ENCODE measurements at places on chromosomes 6 and 20. TPM values are rescaled to one million over a fixed set of nuclear protein-coding genes. Genes with fewer than 3 reads are reported as not detected.

Gene TP53TG5
- total RNA-seq: 0.32 TPM

Gene ALDH8A1
- 2.0 TPM for total RNA-seq

Gene NEURL2
- 77.8 TPM for total RNA-seq

Gene CTNNBL1
- total RNA-seq: 37.0 TPM

Gene MRAP2
- total RNA-seq: 8.7 TPM

Gene ZSCAN31
- 5.0 TPM for total RNA-seq

Gene TPX2
- 120 TPM for total RNA-seq

Gene MYB
- total RNA-seq: 0.56 TPM

Gene PABPC1L
- total RNA-seq: 15.3 TPM

Gene AKAP12
- 84.9 TPM for total RNA-seq

Gene PKIB
- 69.1 TPM for total RNA-seq

Gene FAM209B
- not detected for total RNA-seq

Gene TMEM151B
- total RNA-seq: 0.39 TPM

Gene CPXM1
- total RNA-seq: 129 TPM

- H3K27ac ChIP-seq: no peak overlapping the region
- H3K36me3 ChIP-seq: no peaks in the 10 kb centered on the region
- DNase-seq: no peak
- peaks cover 6% of the 10 kb centered on the region for H3K4me1 ChIP-seq
- H3K27me3 ChIP-seq: no peaks in the 10 kb centered on the region
Observed at GRCh38 chr6:22513667-22514066, 55.7 kb upstream of the HDGFL1 start.

GRCh38 chr6:56348578-56348977, 101.2 kb upstream of the COL21A1 start:
- no peaks in the 10 kb centered on the region for H3K36me3 ChIP-seq
- H3K27me3 ChIP-seq: no peaks in the 10 kb centered on the region
- no peaks in the 10 kb centered on the region for H3K4me1 ChIP-seq
- no peak overlapping the region for H3K4me3 ChIP-seq
- no peak overlapping the region for H3K27ac ChIP-seq

- no peak overlapping the region for H3K27ac ChIP-seq
- no peaks in the 10 kb centered on the region for H3K4me1 ChIP-seq
- no peak for DNase-seq
- H3K36me3 ChIP-seq: no peaks in the 10 kb centered on the region
- peak overlapping the region; percentile 33 for H3K4me3 ChIP-seq
- no peaks in the 10 kb centered on the region for H3K27me3 ChIP-seq
Observed at GRCh38 chr20:59837623-59838394, 95.6 kb downstream of the SYCP2 start.

GRCh38 chr6:190596-191395, 101.5 kb upstream of the DUSP22 start:
- H3K27ac ChIP-seq: no peak overlapping the region
- no peaks in the 10 kb centered on the region for H3K36me3 ChIP-seq
- peaks cover 9% of the 10 kb centered on the region for H3K4me1 ChIP-seq
- no peak overlapping the region for H3K4me3 ChIP-seq
- DNase-seq: peak; percentile 37
- H3K27me3 ChIP-seq: no peaks in the 10 kb centered on the region

- H3K4me3 ChIP-seq: no peak overlapping the region
- no peaks in the 10 kb centered on the region for H3K36me3 ChIP-seq
- DNase-seq: peak; percentile 90
Observed at GRCh38 chr6:148271711-148272439, 70.8 kb upstream of the SASH1 start.

- no peak for DNase-seq
- no peak overlapping the region for H3K4me3 ChIP-seq
- H3K4me1 ChIP-seq: no peaks in the 10 kb centered on the region
- no peak overlapping the region for H3K27ac ChIP-seq
Observed at GRCh38 chr6:15129887-15130286, 116.0 kb upstream of the JARID2 start.

DNA sequence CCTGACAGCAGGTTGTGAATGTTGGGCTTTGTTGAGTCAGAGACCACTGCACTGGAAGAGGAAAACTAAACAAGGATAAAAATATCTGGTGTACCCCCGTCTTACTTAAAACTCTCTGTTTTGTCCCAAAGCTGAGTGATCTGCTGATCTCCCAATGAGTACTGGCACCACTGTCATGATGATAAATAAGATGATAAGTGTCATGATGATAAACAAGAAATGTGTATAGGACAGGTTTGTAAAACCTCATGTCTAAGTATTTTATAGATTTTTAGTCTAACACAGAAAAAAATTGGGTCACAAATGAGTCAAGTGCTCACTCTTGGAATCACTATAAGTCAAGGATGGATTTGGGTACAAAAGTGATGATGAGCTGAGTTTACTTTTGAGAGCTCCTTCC, 8.5 kb upstream of the SIM1 start:
- no peak overlapping the region for H3K4me3 ChIP-seq
- DNase-seq: no peak
- H3K4me1 ChIP-seq: no peaks in the 10 kb centered on the region

- no peaks in the 10 kb centered on the region for H3K36me3 ChIP-seq
- H3K27ac ChIP-seq: peak overlapping the region; percentile 94
Observed at GRCh38 chr20:58888521-58889333, 36.2 kb downstream of the GNAS start.

GRCh38 chr6:158381214-158381613, 68.9 kb downstream of the TULP4 start:
- no peak overlapping the region for H3K4me3 ChIP-seq
- no peak overlapping the region for H3K27ac ChIP-seq
- DNase-seq: no peak

DNA sequence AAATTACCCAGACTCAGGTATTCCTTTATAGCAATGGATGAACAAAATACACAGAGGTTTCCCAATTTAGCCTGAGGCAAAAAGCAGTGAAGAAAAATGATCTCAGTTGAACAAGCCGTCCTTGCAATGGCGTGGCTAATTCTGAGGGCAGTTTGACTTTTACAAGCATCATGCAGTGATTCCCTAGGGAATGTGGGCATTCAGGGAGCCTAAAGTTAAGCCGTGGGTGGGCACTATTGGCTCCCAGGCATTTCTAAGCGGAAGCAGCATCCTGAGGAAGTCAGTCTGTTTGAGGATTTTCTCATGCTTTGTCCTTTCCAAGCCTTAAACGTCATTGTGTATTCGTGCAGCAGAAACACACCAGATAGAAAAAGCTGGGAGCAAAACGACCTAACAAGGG, 133.9 kb downstream of the MYLK4 start:
- H3K4me1 ChIP-seq: no peaks in the 10 kb centered on the region
- no peak for DNase-seq

DNA sequence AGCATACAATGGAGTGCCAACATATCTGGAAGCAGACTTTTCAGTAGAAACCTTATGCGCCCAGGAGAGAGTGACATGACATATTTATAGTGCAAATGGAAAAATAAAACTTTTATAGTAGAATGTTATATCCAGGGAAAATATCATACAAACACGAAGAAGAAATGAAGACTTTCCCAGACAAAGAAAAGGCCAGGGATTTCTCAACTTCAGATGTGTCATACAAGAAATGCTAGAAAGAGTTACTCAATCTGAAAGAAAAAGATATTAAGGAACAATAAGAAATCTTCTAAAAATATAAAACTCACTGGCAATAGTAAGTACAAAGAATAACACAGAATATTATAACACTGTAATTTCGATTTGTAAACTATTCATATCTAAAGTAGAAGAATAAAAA, 1269.3 kb downstream of the GRIK2 start:
- peaks cover 8% of the 10 kb centered on the region for H3K4me1 ChIP-seq
- H3K4me3 ChIP-seq: no peak overlapping the region
- H3K36me3 ChIP-seq: no peaks in the 10 kb centered on the region

DNA sequence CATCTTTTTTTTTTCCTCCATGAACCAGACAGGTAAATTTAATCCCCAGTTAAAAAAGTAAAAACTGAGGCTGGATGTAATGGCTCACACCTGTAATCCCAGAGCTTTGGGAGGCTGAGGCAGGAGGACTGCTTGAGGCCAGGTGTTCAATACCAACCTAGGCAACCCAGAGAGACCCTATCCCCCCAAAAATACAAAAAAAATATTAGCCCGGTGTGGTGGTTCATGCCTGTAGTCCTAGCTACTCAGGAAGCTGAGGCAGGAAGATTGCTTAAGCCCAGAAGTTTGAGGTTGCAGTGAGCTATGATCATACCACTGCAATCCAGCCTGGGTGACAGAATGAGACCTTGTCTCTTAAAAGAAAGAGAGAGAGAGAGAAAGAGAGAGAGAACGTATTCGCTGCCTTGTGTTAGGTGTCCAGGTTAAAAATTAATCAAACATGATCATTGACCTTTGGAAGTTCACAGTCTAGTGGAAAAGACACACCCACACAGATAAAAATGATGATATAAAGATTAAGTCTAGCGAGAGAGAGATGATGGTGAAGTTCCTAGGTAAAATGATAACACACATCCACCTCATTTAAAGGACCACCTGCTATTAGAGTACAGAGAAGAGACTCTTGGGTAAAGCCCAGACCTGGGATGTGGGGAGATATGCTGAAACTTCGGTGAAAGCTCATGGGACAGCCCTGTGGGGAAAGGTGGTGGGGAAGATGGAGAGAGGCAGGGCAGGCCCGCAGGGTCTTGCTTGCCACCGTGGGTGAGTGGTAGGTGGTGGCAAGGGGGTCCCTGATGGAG, 4.8 kb upstream of the NHSL1 start:
- no peak overlapping the region for H3K27ac ChIP-seq
- DNase-seq: peak; percentile 14

GRCh38 chr6:111681860-111682259, 76.2 kb upstream of the TRAF3IP2 start:
- no peak for DNase-seq
- no peaks in the 10 kb centered on the region for H3K36me3 ChIP-seq
- H3K4me3 ChIP-seq: no peak overlapping the region
- no peak overlapping the region for H3K27ac ChIP-seq

DNA sequence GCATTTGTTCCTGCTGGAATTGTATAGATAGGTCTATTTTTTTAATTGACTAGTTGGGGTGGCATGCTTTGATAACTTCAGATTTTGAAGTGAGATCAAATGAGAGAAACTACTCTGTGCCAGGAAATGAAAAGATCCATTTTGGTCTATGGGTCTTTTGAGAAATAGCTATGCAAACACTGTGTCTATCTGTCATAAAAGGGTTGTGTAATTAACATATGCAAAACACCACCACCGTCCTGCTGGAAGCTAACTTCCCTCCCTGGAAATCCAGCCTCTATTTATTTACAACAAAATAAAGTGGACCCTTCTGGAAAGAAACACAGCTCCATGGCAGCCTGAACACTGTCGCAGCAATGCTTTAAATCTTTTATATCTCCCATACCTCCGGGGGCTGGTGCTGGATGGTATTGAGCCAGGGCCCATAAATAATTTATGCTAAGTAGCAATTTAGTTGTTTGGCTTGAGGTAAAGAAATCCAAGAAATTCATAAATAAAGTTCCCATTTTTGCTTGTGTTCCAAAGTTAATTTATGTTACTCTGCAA, 244.2 kb upstream of the POU3F2 start:
- no peak overlapping the region for H3K4me3 ChIP-seq
- H3K36me3 ChIP-seq: no peaks in the 10 kb centered on the region
- H3K27me3 ChIP-seq: no peaks in the 10 kb centered on the region
- DNase-seq: no peak
- H3K4me1 ChIP-seq: no peaks in the 10 kb centered on the region
- H3K27ac ChIP-seq: no peak overlapping the region

GRCh38 chr20:36101192-36101591, 53.3 kb upstream of the EPB41L1 start:
- H3K4me1 ChIP-seq: peaks cover 40% of the 10 kb centered on the region
- no peak for DNase-seq
- H3K36me3 ChIP-seq: no peaks in the 10 kb centered on the region
- H3K27ac ChIP-seq: peak overlapping the region; percentile 11

DNA sequence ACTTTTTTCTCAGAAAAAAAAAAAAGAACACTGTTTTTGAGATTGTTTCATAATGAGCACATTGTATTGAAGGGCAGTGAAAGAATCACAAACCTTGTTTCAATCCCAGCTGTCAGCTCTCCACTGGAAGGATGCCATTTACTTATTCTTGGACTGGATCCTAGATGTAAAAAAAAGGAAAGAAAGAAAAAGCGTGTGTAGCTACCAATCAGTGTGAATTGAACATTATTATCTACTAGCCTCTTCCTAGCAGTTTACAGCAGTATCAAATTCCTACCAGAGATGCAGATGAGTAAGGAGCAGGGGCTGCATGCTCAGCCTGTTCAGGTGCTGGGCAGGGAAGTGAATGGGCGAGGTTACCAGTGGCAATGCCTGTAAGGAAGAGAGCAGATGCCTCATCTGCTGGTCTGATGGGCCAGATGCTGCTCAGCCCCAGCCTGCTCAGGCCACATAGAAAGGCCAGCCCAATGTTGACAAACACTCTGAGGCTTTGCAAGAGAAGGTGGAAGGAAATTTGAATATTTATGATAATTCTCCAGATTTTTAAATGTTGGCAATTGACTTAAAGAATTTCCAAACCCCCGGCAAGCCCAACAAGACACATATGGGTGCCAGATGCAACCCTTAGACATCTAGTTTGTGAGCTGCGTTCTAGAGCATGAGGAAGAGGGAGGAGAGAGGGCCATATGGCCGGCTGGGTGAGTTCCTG, 189.5 kb downstream of the IBTK start:
- no peaks in the 10 kb centered on the region for H3K4me1 ChIP-seq
- H3K27ac ChIP-seq: no peak overlapping the region
- H3K36me3 ChIP-seq: no peaks in the 10 kb centered on the region
- no peaks in the 10 kb centered on the region for H3K27me3 ChIP-seq

GRCh38 chr20:32244150-32244823, 33.2 kb upstream of the KIF3B start:
- DNase-seq: no peak
- no peaks in the 10 kb centered on the region for H3K36me3 ChIP-seq
- H3K4me1 ChIP-seq: no peaks in the 10 kb centered on the region
- H3K27ac ChIP-seq: no peak overlapping the region
- no peaks in the 10 kb centered on the region for H3K27me3 ChIP-seq
- H3K4me3 ChIP-seq: no peak overlapping the region

DNA sequence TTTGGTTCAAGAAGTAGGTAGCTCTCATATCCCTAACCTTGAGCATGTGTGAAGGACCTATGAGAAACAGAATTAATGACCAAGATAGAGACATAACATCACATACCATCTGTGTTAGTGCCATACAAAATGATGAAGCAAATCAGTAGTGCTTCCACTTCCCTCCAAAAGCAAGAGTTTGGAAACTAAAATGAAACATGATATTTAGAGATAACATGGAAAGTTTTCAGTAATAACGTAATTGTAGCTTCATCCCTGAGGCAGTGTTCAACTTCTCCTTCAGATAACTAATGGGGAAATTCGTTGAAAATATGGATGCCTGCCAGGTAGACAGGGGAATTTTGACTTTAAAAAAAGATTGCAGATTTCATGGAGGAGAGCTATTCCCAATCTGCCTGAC, 248.4 kb upstream of the IRAK1BP1 start:
- no peaks in the 10 kb centered on the region for H3K27me3 ChIP-seq
- no peak overlapping the region for H3K27ac ChIP-seq
- peak; percentile 12 for DNase-seq
- H3K4me3 ChIP-seq: no peak overlapping the region

GRCh38 chr6:132973514-132973993, 159.2 kb downstream of the RPS12 start:
- H3K36me3 ChIP-seq: no peaks in the 10 kb centered on the region
- H3K4me1 ChIP-seq: peaks cover 4% of the 10 kb centered on the region
- H3K27me3 ChIP-seq: no peaks in the 10 kb centered on the region
- H3K4me3 ChIP-seq: no peak overlapping the region
- DNase-seq: no peak

Data from cardiac muscle cell (in vitro differentiated cells and primary cell).